ENCODE measurements at places on chromosomes 16 and 17.

DNA sequence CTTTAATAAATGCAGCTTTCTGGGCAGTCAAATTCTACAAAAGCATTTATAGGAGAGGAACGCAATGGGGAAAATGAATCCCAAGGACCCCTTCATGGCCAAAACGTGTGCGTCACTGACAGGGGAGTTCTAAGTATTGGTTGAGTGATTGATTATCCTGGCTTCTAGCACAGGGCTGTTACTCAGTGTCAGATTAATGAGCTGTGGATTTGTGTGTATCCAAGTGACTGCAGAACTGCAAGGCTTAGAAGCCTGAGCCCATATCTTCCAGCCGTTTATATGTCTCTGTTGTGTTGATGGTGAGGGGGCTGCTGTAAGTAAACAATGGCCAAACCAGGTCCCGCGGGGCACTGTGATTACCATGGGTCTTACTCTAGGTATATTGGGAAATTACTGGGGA, 129.4 kb downstream of the SHISA9 start:
- no peak for DNase-seq

DNA sequence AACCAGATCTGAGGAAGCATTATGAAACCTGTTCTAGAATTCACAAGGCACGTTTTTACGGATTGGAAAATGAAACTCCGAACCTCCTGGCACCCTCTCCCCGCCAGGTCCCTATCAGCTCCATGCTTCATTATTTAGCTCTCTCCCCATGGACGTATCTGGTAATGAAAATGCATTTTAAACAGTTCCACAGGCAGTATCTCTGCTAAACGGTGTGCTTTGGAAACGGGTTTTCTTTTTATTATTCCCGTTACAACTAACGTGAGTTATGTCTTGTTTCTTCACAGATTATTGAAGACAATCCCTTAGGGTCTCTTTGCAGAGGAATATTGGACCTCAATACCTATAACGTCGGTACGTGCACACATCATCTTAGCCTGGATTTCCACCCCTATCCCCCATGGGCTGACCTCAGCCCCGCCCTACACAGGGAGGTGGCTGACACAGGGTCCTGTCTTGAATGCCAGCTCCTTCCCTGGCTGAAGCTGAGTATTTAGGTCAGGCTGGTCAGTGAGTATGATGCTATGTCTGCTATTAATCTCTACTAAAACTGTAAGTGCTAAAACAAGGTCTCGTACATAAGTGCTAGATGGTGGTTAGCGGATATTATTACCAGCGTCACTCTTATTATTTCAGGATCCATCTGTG, 82.9 kb downstream of the SDR42E1 start:
- no peak for DNase-seq

- no peak for DNase-seq
Observed at GRCh38 chr17:65595071-65595656, 33.7 kb upstream of the AXIN2 start.

DNA sequence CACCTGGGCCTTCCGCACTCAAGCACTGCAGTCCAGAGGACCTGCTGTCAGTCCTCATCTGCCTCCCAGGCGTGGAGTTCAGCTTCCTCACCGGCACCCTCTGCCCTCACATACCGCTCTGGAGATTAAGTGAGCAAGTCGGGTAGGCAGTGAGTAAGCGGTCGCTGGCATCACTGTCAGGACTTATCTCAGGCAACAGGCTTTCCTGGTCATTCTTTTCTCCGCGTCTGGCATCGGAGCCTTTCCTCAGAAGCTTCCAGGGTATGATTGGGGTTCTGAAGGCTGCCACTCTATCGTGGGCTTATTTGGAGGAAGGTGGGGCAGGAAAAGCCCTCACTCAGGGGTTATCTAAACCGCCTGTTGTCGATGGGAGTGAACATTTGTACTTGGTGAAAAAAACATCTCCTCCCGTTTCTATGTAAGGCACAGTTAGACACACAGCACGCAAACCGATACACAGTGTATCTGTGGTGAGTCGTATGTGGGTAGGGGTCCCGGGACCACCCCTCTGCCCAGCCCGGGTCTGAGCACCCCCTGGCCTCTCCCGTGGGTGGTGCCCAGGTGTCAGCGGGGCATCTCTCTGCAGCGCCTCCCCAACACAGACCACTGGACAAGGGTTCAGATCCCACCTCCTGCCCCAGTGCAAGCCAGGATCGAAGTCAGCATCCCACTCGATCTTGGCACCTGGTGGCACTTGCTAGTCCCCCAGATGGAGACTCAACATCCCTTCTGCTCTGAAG, 92.5 kb upstream of the PLCG2 start:
- DNase-seq, result no peak

DNA sequence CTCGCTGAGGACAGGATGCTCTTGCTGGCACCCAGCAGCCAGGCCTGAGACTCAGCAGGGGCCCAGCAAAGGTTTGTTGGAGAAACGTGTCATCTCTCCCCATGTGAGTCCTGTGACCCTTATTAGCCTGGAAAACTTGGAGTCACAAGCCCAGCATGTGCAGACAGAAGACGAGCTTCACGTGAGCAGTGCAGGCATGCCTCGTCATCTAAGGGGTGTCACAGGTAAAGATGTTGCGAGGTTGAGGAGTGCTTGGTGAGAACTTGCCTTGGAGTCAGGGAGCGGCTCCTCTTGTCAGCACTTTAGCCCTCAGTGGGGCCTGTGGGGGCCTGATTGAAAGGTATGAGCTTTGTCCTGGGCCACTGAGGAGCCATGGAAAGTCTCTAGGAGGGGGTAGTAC, 2.1 kb upstream of the CTRL start:
- no peak for DNase-seq

DNA sequence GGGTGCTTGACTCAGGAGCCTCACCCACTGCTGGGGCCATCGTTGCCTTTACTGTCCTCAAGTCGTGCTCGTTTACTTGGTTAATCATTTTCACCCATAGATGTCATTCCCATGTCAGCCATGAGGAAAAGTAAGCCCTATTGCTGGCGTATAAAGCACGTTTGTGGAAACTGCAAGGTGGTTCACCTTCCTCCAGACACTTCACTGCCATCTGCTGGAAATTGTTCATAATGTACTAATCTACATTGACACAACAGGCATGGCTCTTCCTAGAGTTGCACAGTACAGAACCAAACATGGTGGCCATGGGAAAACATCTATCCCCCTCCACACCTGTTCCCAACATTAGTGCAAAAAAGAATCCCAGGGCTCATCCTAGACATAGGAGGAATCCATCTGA, 116.6 kb downstream of the ZNF18 start:
- no peak for DNase-seq

- no peak for DNase-seq
Observed at GRCh38 chr16:86669937-86670749, 91.8 kb downstream of the FOXL1 start.

- DNase-seq, result peak; percentile 32
Observed at GRCh38 chr16:55048745-55049144, 118.1 kb downstream of the IRX5 start.

GRCh38 chr16:57941016-57941664, 29.8 kb downstream of the CNGB1 start:
- no peak for DNase-seq

GRCh38 chr17:74960570-74961342, 11.8 kb downstream of the HID1 start:
- DNase-seq, result peak; percentile 86

DNA sequence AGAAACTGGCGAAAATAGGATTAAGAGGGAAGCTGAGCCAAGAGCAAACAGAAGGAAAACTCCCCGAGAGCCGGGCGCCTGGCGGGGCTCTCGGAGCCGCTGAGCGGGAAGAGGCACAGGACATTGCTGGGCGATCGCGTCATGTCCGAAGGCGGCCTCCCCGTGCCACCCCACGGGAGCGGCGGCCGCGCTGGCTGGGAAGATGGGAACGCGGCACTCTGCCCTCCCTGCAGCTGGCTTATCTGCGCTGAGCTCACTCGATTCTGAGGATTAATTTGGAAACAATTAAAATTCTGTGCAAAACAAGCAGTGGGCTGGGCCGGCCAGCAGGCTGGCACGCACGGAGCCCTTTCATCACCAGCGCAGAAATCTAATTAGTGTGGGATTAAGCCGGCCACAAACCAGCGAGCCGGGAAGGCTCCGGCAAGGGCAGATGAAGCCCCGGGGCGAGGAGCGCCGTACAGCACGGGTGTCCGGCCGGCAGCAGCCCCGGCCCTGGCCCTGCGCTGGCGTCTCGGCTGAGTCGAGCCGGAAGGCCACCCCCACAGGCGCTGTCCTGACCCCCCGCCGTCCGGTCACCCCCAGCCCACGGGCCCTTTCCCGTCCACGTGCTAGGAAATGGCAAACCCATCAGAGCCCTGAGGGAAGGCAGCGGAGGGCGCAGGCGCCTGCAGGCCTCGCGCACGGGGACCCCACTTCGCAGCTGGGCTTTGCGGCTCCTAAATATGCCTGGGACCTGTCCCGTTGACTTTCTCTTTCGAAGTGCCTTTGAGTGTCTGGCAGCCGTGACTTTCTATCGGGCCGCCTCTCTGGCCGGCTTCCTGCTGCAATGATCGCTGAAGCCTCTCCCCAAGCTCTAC, 37.9 kb downstream of the SOX8 start:
- DNase-seq, result peak; percentile 81

- DNase-seq, result no peak
Observed at GRCh38 chr17:1945621-1946020, 79.5 kb downstream of the RTN4RL1 start.

DNA sequence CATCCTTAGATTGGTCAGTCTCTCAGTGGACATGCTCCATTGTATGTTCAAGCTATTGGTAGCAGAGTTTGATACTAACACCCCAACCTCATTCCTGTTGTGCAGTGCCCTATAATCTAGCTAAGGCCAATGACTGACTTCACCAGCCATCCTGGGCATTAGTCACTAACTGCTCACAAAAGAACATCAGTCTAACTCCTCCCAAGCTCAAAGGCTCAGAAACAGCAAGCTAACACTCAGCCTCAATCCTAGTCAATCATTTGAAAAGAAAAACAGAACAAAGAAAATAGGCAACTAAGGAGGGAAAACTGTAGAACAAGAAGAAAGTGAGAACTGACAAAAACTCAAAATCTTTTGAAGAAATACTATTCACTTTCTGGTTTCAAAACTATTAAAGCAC, 199.1 kb upstream of the C17orf78 start:
- DNase-seq, result no peak

DNA sequence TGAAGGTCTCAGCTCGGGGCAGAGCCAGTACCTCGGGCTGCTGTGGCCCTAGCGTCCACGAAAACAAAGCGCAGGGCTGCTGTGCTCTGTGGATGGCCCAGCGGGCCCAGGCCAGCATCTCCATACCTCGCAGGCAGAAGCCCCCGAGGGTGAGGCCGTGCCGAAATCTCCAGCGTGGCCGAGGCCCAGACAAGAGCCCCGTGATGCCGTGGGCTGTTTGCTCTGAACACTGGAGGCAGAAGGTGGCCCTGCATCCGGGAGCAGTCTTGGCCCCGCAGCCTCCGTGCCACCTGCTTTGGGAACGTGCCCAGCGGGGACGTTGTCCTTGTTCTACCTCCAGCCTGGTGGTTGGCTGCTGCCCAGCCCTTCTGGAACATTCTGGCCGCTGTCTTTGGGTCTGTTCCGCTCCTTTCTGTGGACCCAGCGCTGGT, 121.4 kb downstream of the BANP start:
- DNase-seq, result no peak

DNA sequence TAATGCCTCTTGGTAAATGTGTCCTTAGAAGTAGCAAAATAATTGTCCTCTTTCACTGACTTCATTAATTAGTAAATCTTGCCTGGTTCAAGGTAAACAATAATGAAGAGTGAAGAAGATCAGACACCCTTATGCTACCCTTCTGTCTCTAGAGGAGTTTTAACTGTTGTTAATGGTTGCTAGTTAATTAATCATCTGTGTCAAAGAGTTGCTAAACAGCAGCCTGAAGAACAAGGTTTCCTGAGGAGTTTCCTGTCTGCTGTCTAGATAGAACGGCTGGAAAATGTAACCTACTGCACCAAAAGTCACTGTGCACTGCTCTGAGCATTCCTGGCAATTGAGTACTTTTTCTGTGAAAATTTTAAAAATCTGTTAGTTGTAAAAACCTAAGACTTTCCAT, 131.3 kb downstream of the NLK start:
- no peak for DNase-seq

- no peak for DNase-seq
Observed at GRCh38 chr17:43574896-43575525, 28.9 kb upstream of the ETV4 start.

- peak; percentile 87 for DNase-seq
Observed at GRCh38 chr17:21199856-21200255, 14.1 kb downstream of the TMEM11 start.

DNA sequence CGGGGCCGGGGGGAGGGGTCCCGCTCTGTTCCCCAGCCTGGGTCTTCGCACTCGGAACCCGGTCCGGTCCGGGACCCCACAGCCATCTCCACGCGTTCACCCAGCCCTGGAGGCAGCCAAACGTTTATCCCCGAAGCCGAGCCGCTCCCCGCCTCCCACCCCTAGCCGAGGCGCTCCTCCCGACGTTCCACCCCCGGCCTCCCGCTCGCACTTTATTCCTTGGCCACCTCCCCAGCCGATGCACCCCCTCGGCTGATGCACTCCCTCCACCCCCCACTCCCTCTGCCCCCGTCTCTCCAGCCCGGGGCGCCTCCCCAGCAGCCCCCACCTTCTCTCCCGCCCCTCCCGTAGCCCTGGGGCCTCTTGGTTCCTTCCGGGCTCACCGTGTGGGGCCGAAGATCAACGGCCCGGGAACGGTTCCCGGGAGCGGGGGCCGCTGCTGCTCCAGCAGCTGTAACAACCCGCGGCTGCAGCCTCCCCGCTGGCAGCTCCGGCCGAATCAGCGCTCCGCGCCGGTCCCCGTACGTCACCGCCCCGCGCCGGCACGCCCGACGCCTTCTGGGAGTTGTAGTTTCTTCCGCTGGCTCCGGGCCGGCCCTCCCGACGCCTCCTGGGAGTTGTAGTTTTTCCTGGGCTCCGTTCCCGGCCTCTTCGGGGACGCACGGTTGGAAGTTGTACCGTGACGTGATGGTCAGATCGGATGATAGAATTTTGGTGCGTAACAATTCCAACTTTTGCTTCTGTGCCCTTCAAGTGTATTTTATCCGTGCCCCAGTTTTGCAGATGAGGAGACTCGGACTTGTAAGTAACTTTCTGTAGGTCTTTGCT, at the start of the genes LRRC3C and ORMDL3:
Gene LRRC3C, plus strand, starts transcription at position 632 of the 828 bp plus-strand sequence. CDS start 13,792 bp downstream, outside the sequence.
Gene ORMDL3, minus strand, starts transcription at position 501 of the 828 bp plus-strand sequence. CDS start 3,398 bp downstream, outside the sequence.
- DNase-seq, result peak; percentile 100

DNA sequence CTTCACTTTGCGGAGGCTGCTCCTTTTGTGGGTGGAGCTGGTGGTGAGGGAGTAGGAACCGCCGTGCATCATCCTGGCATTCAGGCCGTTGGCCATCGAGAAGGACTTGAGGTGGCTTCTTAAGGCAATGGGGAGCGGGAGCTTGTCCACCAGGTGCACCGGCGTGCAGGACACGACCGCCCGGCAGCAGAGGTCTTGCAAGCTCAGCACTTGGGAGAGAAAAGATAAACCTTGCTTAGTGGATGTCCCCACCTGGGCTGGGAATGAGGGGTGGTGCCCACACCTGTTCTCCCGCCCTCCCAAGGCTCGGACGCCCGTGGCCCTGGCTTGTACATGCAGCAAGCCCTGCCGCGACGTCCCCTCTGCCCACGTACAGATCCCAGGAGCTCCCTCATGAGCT, 9.7 kb upstream of the WDR45B start:
- DNase-seq, result no peak

All from ecto neural progenitor cell (in vitro differentiated cells).